ENCODE measurements at places on chromosomes 13 and 19.

- no peak for DNase-seq
Observed at GRCh38 chr19:5585461-5586299, 17.9 kb upstream of the TINCR start.

GRCh38 chr13:106568299-106569003 is 514 bp upstream of the ARGLU1 start:
- DNase-seq, result no peak

DNA sequence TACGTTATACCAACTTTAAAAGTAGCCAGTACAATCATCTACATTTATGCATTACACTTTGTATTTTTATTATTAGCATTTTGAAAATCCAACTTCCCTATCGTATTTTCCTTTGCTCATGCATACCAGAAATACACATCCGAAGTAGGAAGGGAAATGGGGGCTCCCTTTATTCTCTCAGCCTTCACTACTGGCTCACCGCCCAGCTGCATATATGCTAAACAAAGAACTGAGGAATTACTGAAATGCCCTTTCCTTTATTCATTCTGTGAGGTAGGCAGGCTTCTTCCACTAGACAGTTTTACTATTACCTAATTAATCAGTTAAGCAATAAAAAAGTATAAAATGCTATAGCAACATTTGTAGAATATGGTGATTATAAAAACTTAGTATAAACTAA is 291.6 kb downstream of the KLF12 start:
- DNase-seq, result no peak

DNA sequence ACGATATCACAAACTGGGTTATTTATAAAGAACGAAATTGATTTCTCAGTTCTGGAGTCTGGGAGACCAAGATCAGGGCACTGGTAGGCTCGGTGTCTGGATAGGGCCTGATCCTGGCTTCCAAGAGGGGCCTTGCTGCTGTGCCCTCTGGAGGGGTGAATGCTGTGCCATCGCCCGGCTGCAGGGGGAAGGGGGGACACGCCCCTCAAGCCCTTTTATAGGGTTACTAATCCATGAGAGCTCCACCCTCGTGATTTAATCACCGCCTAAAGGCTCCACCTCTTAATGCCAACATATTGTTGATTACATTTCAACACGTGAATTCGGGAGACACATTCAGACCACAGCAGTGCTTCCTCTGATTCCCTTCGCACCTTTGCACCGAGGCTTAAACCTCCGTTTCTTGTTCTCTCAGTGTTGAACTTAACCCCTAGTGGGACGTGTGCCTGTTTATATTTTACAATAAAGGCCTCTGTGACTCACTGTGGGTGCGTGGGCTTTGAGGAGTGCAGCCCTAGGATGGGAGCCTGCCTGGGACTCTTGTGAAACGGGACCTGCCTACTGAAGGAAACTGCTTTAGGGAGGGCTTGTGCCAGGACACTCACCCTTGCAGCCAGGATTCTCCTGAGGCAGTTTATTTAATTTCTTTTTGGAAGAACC is 52.4 kb upstream of the SPATA13 start:
- DNase-seq, result no peak

DNA sequence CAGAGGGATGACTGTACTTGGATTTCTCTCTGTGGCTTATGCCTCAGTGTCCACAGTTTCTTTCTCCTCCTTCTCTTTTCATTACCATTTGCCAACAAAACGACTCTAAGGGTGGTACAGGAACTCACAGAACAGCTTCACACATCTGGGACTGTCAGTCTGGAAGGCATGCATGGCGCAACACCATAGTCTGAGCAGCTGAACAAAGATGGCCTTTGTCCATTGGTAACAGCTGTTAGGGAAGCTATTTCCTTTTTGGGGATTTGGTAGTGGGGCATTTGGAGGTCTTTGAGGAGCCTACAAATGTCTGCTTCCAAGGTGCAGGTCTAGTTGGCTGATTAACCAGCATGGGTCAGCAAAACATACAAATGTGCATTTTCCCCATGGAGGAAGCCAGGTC is 81.4 kb upstream of the PCDH8 start:
- DNase-seq, result no peak

- no peak for DNase-seq
Observed at GRCh38 chr19:35736913-35737886, 5.1 kb downstream of the IGFLR1 start.

DNA sequence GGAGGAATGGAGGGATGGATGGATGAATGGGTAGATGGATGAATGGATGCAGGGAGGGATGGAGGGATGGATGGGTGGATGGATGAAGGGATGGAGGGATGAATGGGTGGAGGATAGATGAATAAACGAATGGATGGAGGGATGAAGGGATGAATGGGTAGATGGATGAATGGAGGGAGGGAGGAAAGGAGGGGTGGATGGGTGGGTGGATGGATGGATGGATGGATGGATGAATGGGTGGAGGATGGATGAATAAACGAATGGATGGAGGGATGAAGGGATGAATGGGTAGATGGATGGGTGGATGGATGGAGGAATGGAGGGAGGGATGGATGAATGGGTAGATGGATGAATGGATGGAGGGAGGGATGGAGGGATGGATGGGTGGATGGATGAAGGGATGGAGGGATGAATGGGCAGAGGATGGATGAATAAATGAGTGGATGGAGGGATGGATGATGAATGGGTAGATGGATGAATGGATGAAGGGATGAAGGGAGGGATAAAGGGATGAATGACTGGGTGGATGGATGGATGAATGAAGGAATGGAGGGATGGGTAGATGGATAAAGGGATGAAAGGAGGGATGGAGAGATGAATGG is 33.0 kb upstream of the TPM4 start:
- DNase-seq, result no peak

DNA sequence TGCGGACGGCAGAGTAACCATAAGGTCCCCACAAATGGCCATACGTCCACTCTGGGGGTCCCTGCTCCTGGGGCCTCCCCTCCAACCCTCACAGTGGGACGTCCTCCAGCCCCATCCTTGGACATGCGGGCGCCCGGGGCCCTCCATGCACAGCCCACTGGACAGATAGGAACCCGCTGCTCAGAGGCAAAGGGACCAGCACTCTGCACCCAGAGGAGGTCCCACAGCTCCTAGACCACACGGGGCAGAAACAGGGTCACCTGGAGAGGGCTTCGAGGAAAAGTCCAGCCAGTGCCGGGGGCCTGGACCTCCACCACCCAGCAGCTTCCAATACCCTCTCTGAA is 11.1 kb downstream of the REXO1 start:
- DNase-seq, result no peak

- no peak for DNase-seq
Observed at GRCh38 chr13:41111454-41111853, 21.1 kb downstream of the KBTBD6 start.

All from H54 (cell line).